Posterior cingulate gyrus (tissue), 11 donors: ENCODE measurements at places on chromosomes 11 and 22.

DNA sequence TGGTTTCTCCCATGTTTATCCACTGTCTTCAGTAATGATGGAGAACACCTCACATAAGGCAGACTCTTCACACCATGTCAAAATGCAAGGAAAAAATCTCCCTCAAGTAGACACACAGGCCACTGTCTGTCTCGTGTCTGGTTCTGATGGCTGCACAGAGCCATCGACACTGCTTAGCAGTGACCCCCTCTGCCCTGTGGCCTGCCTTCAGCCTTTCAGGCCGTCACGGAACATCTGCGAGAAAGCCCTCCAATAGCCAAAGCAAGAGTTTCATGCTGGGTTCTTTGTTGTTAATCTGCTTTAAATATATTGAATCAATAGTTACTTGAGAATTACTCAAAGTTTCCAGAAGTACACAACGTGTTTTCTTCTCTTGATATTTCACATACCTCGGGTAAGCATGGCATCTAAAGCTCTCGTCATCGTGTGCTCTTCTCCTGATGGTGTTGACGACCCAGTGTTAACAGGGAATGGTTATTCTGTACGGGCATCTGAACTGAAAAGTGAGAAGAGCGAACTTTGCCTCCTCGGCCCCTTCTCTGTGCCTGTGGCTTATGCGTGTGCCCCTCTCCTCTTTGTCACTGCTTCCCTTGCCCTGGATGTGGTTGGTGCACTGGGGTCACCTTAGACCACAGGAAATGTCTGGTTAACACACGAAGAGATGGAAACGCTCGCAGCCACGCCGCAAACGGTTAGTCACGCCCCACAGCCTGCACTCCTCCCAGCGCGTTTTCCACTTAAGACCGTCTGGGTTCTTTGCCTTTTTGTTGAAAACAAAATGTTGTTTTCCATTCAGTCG lies 33.4 kb upstream of the CTTN start:
- no peak for DNase-seq

GRCh38 chr11:67024410-67024809 lies 1.5 kb downstream of the SYT12 start:
- DNase-seq: no peak

DNA sequence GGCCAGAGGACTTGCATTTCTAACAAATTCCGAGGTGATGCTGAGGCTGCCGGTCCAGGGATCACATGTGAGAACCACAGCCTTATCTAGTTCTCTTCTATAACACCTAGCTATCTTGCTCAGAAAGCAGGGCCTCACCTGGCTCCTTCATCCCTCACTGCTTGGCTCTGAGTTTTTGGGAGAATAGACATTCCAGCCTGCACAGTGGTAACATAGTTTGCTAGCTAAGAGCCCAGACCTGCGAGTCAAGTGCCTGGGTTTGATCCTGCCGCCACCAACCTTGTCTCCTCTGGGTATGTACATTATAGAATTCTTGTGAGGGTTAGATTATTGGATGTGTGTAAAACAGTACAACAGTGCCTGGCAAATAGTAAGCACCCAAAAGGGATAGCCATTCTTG lies 13.5 kb upstream of the POU2AF1 start:
- no peak for DNase-seq

GRCh38 chr22:44210722-44211121 lies 30.0 kb downstream of the PARVG start:
- DNase-seq: no peak

DNA sequence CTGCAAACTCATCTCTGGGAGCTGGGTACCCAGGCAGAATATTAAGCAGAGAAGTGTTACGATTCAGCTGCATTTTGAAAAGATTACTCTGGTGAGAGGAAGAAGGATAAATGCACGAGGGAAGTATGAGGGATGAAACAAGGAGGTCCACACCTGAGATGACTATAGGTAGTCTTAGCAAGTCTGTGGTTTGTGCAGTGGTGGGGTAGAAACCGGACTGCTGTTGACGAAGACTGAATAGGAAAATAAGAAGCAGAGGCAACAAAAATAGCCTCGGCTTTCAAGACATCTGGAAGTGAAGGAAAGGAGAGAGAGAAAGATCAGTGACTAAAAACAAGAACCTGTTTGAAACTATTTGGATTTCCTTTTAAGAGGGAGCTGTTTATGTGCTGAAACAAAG lies 810.8 kb downstream of the OPCML start:
- DNase-seq: no peak

- DNase-seq: peak; percentile 67
Observed at GRCh38 chr22:20155330-20156041, 4.6 kb upstream of the CCDC188 start.
